ENCODE measurements at places on chromosomes 7 and 10. TPM values are rescaled to one million over a fixed set of nuclear protein-coding genes. Genes with fewer than 3 reads are reported as not detected.

The MACROH2A2 gene
- total RNA-seq, result 3.9 TPM

The STEAP2 gene
- not detected for total RNA-seq

The APBB1IP gene
- total RNA-seq, result 64.8 TPM

The STAG3 gene
- 15.8 TPM for total RNA-seq

The CDC14C gene
- total RNA-seq, result not detected

The RADIL gene
- 0.65 TPM for total RNA-seq

The CPA4 gene
- not detected for total RNA-seq

The NYAP1 gene
- 0.38 TPM for total RNA-seq

The FAM25C gene
- total RNA-seq, result not detected

The PTPRZ1 gene
- total RNA-seq, result not detected

The LIPK gene
- total RNA-seq, result not detected

The KCND2 gene
- not detected for total RNA-seq

The HOXA1 gene
- 0.25 TPM for total RNA-seq

The NKX1-2 gene
- total RNA-seq, result not detected

The LRRD1 gene
- total RNA-seq, result not detected

The CLEC5A gene
- not detected for total RNA-seq

The NUTM2E gene
- not detected for total RNA-seq

The AGR2 gene
- total RNA-seq, result not detected

The WEE2 gene
- not detected for total RNA-seq

The PTPN20 gene
- 0.47 TPM for total RNA-seq

The PRKCQ gene
- 46.3 TPM for total RNA-seq

The PRSS37 gene
- not detected for total RNA-seq

The ATOH7 gene
- not detected for total RNA-seq

The ACADSB gene
- 19.7 TPM for total RNA-seq

The SFMBT2 gene
- 23.8 TPM for total RNA-seq

The GCK gene
- 2.6 TPM for total RNA-seq

The LRRC17 gene
- not detected for total RNA-seq

The OR2A12 gene
- total RNA-seq, result not detected

The TBRG4 gene
- total RNA-seq, result 197 TPM

The INHBA gene
- not detected for total RNA-seq

The KCNIP2 gene
- total RNA-seq, result 3.1 TPM

The GPER1 gene
- 0.18 TPM for total RNA-seq

Measured in activated CD8-positive, alpha-beta T cell treated with anti-CD3 and anti-CD28 coated beads for 36 hours (primary cell).